Body of pancreas (tissue), 4 donors: ENCODE measurements at places on chromosomes 7 and 10. TPM values are rescaled to one million over a fixed set of nuclear protein-coding genes. Genes with fewer than 3 reads are reported as not detected.

GRCh38 chr7:146494952-146495596 is 378.5 kb downstream of the CNTNAP2 start:
- no peak overlapping the region for H3K4me3 ChIP-seq
- DNase-seq, result no peak
- H3K36me3 ChIP-seq, result no peaks in the 10 kb centered on the region

DNA sequence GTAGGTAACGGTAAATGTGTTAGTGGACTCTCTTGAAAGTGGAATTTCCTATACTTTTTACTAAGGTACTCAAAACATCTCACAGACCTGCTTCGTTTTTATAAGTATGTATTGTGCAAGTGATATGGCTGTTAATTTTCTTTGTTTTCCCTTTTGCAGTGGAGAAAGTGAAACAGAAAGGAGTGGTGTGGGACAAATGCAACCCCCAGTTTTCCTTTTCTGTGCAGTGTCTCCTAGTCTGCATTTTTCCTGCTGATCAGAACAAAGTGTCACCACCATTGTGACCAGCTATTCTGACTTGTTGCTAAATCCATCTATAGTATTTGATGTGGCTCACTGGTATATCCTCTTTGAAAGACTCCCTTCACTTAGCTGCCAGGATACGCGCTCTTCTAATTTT is 410.0 kb downstream of the EXOC4 start:
- no peaks in the 10 kb centered on the region for H3K36me3 ChIP-seq
- no peak overlapping the region for H3K27ac ChIP-seq
- H3K27me3 ChIP-seq, result no peaks in the 10 kb centered on the region
- no peak overlapping the region for H3K4me3 ChIP-seq

DNA sequence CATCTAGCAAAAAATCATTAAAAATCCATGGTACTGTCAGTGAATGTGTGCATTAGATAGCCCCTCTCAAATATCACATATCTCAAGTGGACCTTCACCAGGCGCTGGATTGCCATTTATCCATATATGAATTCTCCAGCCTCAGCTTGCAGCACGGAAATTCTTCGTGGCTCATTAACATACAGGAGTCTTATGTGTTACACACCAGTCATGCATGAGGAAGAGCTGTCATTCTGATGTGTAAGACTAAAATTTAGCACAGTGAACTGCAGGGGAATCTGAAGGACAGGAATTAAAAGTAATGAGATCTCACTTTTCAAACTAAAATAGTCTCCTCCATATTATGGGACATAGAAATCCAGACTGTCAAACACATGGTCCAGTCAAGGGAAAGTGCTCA is 542.4 kb upstream of the DPP6 start:
- H3K27ac ChIP-seq, result no peak overlapping the region
- no peaks in the 10 kb centered on the region for H3K36me3 ChIP-seq
- no peak overlapping the region for H3K4me3 ChIP-seq
- H3K4me1 ChIP-seq, result no peaks in the 10 kb centered on the region

Gene CCDC136
- total RNA-seq, result 3.6 TPM

Gene GPR15LG
- total RNA-seq, result not detected
